ENCODE measurements at places on chromosomes 4 and X.

DNA sequence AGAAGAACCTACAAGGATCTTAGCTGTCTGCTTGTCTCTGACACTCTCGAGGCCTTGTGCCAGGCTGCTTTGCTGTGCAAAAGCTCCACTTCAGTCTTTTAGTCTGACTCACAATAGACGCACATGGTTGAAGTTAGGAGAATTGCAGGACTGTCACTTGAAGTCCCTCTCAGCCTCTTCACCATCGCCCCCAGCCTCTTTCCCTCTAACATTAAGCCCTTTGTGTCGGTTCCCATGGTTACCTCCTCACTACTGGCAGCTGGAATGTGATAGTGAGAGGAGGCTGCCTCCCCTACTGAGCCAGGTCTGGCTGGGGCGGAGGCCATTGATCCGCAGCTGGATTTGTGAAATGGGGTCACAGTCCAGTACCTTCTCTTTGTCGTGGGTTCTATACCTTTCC is 201.8 kb downstream of the SOWAHB start:
- peak; percentile 37 for DNase-seq

DNA sequence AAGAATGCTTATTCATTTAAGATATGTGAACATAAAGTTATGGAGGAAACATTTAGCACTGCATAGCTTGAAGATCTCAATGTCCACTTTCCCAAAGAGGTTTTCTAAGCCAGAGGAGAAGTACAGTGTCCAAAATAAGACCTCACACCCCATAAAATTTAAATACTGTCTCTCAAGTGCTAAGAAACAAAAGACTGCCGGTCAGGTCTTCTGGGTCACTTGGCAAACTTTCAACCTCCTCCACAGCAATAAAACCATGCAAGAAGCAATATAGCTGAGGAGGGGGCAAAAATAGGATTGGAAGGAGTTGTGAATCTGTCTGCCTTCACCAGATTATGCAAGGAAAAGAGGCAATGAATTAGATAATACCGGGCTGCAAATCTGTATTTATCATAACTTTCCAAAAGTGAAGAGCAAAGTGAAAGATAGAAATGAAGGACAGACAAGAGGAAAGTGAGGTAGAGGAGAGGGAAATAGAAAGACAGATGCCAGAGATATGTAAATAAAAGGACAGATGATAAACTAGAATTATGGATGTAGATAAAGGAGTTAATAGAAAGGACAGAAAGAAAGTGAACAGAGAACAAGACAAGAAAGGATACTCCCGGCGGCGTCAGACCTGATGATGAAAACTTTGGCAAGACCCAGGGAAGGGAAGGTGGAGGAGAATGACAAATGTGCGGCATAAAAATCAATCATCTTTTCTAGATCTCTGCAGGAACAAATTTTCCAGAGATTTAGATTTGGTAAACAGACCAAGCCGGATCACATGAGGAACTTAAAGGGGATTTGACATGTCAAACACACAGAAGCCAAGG is 152.7 kb upstream of the FAM241A start:
- no peak for DNase-seq

- DNase-seq = peak; percentile 12
These were observed 47.9 kb upstream of the RGN start for GRCh38 chrX:47030339-47030738.

DNA sequence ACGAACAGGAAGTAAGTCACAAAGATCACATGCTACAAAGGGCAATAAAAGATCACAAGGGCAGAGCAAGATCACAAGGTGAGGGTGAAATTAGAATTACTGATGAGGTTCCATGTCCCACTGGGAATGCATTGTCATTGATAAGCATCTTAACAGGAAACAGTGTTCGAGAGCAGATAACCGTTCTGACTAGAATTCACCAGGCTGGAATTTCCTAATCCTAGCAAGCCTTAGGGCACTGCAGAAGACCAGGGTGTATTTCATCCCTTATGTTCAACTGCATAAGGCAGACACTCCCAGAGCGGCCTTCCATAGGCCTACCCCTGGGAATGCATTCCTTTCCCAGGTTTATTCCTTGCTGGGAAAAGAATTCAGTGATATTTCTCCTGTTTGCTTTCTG is 980.6 kb upstream of the LCORL start:
- no peak for DNase-seq

- DNase-seq = no peak
These were observed 110.7 kb downstream of the ARAP2 start for GRCh38 chr4:36133658-36134057.

- no peak for DNase-seq
These were observed at the start of gene PNMA3 for GRCh38 chrX:153055871-153056749. Gene PNMA3 (plus strand): TSS chrX:153056470. CDS start chrX:153057056, 586 bp downstream.

- DNase-seq = no peak
These were observed 67.8 kb downstream of the FAM133A start for GRCh38 chrX:93741811-93742210.

- no peak for DNase-seq
These were observed 320.5 kb upstream of the EMCN start for GRCh38 chr4:100838286-100838685.

DNA sequence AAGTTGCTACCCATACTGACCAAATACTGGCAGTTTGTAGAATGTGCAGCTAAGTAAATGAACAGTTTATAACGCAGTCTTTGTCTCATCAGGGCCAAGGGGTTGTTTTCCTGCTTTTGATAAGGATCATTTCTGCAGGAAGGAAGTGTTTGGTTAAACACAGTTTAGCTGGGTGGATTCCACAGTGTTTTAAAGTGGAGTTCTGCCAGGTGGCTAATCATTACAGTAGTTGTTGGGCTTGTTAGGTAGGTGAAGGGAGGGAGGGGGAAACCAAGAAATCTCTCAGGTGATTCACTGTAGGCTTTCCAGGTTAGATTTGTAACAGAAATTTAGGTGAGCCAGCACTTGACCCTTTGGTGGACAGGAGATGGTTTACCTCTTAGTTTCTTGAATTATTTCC is 58.1 kb downstream of the FNIP2 start:
- DNase-seq = no peak

DNA sequence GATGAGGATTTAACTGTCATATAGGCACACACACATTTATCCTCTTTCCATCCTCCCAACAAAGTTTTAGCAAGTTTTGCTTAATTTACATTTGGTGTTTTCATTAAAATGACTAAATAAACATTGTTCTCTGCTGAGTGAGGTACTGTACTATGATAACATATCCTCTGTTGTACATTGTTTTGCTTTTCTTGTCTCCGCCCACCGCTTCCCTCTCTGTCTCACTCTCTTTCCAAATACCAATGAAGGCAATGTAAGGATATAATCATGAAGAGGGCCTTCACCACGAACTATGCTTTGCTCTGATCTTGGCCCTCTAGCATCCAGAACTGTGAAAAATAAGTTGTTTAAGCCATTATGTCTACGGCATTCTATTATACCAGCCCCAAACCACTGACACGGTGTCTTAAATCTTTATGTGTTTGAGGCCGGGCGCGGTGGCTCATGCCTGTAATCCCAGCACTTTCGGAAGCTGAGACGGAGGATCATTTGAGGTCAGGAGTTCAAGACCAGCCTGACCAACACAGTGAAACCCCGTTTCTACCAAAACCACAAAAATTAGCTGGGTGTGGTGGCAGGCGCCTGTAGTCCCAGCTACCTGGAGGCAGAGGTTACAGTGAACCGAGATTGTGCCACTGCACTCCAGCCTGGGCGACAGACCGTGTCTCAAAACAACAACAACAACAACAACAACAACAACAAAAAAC is 65.3 kb downstream of the HPRT1 start:
- DNase-seq = no peak

- DNase-seq = no peak
These were observed 2.4 kb downstream of the FAM13A start for GRCh38 chr4:89054627-89055026.

DNA sequence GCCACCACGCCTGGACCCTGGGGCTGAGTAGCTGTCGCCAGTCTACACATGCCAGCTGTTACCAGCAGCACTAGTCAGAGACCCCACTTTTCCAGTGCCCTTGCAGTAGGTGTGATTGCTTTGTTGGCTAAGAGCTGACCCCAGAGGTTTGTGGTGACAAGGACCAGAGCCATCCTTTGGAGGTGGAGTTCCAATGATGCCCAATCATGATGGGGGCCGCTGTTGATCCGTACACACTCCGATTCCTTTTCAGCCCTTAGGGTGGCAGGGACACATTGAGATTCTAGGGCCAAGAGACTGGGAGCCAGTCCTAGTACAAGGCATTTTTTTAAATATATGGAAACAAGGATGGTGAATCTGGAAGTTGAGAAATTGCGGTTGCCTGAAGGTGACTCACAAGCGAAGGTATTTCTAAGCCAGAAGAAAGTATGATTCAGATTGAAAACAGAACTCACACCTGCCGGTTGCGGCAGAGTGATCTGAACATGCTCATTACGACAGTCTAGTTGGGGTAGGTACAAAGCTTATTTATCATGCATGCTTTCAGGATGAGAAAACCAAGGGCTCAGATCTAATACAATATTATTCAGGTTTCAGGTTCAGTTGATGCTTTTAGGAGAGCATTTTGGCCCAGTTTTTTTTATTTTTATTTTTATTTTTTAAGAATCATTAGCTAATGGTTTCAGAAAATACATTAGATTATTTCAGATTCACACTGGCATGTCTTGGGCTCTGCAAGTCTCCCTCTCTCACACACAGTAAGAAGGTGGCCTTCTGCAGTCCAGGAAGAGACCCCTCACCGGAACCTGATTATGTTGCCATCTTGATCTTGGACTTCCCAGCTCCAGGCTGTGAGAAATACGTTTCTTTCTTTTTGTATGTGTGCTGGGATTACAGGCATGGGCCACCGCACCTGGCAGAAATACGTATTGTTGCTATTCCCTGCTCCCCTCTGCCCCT is 43.4 kb downstream of the SHROOM2 start:
- no peak for DNase-seq

- DNase-seq = no peak
These were observed 15.9 kb downstream of the TMEM165 start for GRCh38 chr4:55411621-55412020.

GRCh38 chr4:71441186-71442169 is 102.7 kb downstream of the SLC4A4 start:
- no peak for DNase-seq

GRCh38 chr4:182301736-182302135 is 58.5 kb downstream of the TENM3 start:
- no peak for DNase-seq

- no peak for DNase-seq
These were observed 50.5 kb downstream of the RGS12 start for GRCh38 chr4:3343358-3343757.

DNA sequence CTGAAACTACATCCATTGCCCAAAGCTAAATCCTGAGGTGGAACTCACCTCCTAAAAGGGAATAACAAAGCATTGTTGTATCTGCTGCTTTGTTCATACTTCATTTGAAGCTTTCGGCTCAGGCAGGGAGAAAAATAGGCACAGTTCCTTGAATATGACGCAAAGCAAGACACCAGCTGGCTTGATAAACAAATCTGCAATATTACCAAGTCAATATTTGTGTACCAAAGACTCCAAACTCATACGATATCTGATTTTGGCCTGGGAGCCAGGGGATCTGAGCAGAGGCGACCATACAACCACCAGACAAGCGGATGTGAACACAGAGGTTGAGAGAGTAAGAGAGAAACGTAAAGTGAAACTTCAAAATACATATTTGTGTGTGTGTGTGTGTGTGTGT is 34.8 kb upstream of the RAP1GDS1 start:
- DNase-seq = no peak

GRCh38 chrX:111340054-111340453 is 69.8 kb upstream of the CAPN6 start:
- DNase-seq = no peak

DNA sequence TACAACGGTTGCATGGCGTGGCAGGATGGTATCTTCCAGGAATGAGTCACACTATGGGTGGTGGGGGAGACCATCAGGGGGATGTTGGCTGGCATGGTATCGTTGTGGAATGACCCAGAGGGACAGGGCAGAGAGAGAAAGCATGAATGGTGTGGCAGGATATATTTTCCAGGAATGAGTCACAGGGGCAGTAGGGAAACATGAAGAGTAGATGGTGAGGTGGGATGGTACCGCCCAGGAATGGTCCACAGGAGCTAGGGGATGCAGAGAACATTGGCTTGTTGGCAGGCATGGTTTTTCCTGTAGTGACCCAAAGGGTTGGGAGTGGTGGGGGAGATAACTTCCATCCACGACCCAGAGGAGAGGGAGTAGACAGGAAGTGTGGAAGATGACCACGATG is 62.4 kb downstream of the MAOA start:
- DNase-seq = no peak

GRCh38 chr4:138852681-138853080 is 162.9 kb upstream of the NOCT start:
- DNase-seq = no peak

- no peak for DNase-seq
These were observed 389.2 kb upstream of the TENM3 start for GRCh38 chr4:181853881-181854511.

GRCh38 chr4:128955751-128956150 is 137.6 kb downstream of the SCLT1 start:
- no peak for DNase-seq

All from HuH-7 (cell line).